ENCODE measurements at places on chromosomes 11 and 22. TPM values are rescaled to one million over a fixed set of nuclear protein-coding genes. Genes with fewer than 3 reads are reported as not detected.

GRCh38 chr11:110294509-110294908 is 1.9 kb downstream of the RDX start:
- no peak for DNase-seq

GRCh38 chr11:115238086-115238485 is 266.1 kb downstream of the CADM1 start:
- DNase-seq, result no peak

- no peak for DNase-seq
Observed at GRCh38 chr11:44989831-44990566, 39.3 kb upstream of the TP53I11 start.

GRCh38 chr11:65927904-65928397 is 8.7 kb downstream of the DRAP1 start:
- peak; percentile 46 for DNase-seq

The OR5B21 gene
- total RNA-seq, result not detected

- DNase-seq, result no peak
Observed at GRCh38 chr22:40071720-40072119, 77.0 kb downstream of the FAM83F start.

The MYH9 gene
- total RNA-seq, result 641 TPM

The OR5T2 gene
- not detected for total RNA-seq

GRCh38 chr11:110023711-110024110 is 69.5 kb upstream of the ZC3H12C start:
- no peak for DNase-seq

The BTBD18 gene
- not detected for total RNA-seq

The TMEM25 gene
- 9.3 TPM for total RNA-seq

DNA sequence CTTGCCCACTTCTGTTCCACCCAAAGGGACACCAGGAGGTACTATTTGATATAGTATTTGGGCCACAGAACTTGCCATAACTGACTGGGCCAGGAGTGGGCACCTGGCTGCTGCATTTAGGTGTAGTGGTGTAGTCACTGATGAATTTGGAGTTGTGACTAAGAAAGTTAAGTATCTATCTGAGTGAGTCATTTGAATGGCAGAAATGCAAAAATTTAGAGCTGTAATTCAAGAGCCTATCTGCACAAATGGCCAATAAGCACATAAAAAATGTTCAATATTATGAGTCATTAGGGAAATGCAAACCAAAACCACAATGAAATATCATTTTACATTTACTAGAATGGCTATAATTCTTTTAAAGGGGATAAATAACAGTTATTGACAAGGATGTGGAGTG is 14.7 kb downstream of the GLYATL2 start:
- DNase-seq, result no peak

The GRAMD1B gene
- 3.5 TPM for total RNA-seq

The AMOTL1 gene
- total RNA-seq, result 14.2 TPM
